Thymus (tissue), 14 donors: ENCODE measurements at places on chromosomes 16 and 17. TPM values are rescaled to one million over a fixed set of nuclear protein-coding genes. Genes with fewer than 3 reads are reported as not detected.

Gene SNAI3
- total RNA-seq: 1.5 TPM

Gene ITGAL
- 48.6 TPM for total RNA-seq

Gene HAP1
- 0.33 TPM for total RNA-seq

Gene COX10
- total RNA-seq: 10.0 TPM

GRCh38 chr17:64176556-64176955 lies 46.6 kb upstream of the ERN1 start:
- no peak for DNase-seq

DNA sequence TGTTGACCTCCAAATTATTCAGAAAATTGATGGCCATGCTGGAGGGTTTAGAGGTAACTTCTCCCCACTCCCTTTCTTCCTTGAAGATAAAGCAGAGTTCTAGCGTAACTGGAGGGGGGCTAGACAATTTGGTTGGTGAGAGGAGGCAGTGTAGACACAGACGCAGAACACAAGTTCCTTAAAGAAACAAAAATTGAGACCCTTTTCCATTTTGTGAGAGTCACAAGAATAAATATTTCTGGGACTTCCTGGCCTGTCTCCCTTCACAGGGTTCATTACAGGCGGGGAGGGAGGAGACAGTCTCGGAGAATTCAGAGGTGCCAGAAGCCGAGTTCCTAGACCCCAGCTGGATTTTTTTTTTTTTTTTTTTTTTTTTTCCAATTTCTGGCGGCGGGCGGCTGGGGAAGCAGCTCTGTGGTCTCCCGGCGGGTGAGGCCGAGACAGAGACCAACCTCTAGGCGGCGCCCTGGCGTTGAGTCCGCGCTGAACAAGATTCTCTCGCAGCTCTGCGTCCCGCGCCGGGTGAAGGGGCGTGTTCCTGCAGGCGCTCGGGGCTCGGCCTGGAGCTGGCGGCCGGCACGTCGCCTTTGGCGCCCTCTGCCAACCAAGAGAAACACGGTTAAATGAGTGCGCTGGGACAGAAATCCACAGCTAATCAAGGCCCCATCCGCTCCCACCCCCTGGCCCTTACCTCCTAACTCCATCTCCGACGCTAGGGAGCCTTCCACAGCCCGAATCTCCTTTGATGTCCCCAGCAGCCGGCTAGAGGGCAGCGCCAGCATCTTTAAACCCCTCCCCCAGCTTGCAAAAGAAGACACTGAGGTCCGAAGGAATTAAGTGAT lies 10.2 kb upstream of the HOXB9 start:
- no peak for DNase-seq

DNA sequence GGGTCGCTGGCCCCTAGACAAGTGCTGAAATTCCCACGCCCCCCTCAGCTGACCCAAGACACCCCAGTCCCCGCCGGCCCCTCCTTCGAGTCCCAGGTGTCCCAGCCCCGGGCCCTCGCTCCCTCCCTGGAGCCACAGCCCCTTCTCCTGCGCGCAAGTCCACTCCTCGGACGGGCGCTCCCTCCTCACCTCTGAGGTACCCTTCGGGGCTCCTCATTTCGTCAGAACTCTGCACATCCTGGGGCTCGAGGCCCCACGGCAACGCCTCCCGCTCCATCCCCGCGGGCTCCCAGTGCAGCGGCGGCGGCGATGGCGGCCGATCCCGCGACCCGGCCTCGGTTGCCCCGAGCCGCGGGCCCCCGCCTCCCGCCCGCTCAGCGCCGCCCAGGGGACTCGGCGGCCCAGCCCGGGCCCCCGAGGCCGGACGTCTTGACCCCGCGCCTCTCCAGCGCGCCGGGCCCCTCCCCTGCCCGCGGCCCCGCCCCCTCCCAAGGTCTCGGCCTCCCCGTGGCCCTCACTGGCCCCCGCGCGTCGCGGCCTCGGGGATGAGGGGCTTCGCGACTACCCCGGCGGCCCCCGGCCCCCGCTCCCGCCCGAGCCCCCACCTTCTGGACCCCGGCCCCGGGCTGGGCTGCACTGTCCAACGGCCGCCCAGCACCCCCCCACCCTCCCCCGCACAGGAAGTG lies at the start of gene ZNF768:
TSS of gene ZNF768 (minus strand) at position 430 of the 686 bp plus-strand sequence. CDS start at position 277, 153 bp downstream.
- no peak for DNase-seq

DNA sequence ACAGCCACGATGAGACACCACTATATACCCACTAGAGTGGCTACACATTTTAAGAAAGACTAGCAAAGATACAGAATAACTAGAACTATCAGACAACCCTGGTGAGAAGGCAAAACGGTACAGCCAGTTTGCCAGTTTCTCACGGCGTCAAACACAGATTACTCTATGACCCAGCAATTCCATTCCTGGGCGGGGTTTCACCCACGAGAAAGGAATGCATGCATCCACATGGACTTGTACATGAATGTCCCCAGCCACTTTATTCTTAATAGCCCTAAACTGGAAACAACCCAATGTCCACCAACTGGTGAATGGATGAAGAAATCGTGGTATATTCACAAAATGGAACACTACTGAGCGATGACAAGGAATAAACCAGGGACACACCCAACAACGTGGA lies 74.5 kb downstream of the MYH10 start:
- DNase-seq: no peak

GRCh38 chr16:54582631-54583250 lies 296.2 kb upstream of the IRX3 start:
- no peak for DNase-seq
